ENCODE measurements at places on chromosomes 11 and 22.

DNA sequence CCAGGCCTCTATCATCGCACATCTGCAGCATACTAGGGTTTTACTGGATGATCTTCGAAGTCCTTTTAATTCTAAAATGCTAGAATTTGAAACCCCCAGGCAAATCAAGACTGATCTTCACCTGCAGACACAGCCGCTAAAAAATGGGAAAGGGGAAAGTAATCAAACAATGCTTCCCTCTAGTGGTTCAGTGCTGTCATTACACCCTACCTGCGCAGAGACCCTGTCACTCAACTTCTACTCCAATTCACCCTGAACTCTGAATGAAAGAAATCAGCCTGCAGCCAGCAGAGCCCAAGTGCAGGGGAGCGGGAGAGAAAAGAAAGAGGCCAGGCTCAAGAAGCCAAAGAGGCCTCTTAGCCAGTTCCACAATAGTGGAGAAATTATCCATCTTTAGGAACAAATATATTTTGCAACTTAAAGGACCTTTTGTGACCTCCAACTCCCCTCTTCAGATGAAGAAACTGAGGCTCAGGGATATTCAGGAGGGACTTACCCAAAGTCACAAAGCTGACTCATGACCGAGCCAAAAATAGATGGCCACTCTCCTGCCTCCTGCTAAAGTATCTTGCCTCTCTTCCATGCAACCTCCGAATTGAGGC, 33.0 kb downstream of the SERGEF start:
- DNase-seq, result no peak

DNA sequence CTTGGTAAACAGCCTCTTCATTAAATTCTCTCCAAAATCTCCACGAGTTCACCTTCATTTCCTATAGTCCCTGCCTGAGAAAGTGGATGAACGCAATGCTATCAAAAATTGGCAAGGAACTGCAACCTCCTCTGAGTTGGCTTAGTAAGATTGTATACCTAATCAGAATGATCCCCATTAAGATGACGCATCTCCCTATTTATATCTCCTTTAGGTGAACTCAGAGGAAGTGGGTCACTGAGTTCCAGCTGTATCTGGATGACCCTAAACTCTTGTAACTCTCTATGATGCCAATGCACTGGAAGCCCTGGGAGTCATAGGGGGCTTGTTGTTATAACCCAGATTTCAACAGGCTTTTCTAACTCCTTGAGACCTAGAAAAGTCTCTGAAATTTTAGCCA, 48.2 kb downstream of the OR10A6 start:
- DNase-seq, result no peak

DNA sequence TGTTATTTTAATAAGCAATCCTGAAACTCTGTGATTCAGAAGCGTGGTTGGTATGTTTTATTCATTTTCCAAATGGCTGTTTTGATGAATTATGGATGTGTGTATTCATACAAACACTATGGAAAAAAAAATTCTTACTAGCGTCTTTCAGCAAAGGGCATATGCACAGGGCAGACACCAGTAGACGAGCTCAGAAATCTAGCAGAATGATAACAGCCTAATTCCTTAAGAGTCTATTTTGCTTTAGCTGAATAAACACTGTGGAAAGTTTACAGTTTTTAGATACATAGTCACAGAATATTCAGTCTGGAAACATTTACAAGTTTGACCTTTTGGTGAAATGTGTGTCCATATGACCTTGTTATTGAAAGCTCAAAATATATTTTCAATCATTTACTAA, 418.8 kb upstream of the LUZP2 start:
- no peak for DNase-seq

GRCh38 chr11:25565846-25566245, 766.1 kb upstream of the ANO3 start:
- no peak for DNase-seq

GRCh38 chr11:122717264-122717867, 61.8 kb downstream of the UBASH3B start:
- no peak for DNase-seq

- DNase-seq, result no peak
Observed at GRCh38 chr11:35683728-35684339, 21.3 kb downstream of the TRIM44 start.

DNA sequence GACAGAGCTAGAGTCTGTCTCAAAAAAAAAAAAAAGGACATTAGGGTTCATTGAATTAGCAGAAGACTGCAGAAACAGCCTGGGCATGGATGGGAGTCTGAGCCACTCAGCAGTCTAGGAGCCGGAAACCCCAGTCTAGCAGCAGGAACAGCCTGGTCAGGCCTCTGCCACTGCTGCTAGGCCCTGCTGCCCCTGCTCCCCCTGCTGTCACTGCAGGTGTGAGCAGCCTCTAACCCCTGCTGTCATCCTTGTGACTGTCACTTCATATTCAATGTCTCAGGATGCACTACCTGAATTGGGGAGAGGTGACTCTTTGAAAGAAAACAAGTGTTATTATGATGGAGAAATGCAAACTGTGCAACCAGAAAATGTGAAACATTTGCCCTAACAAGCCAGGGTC, 7.0 kb upstream of the DDX17 start:
- DNase-seq, result no peak

GRCh38 chr22:43101306-43101705, 9.2 kb upstream of the BIK start:
- DNase-seq, result no peak

- DNase-seq, result no peak
Observed at GRCh38 chr22:37771702-37772427, 35.9 kb upstream of the GCAT start.

DNA sequence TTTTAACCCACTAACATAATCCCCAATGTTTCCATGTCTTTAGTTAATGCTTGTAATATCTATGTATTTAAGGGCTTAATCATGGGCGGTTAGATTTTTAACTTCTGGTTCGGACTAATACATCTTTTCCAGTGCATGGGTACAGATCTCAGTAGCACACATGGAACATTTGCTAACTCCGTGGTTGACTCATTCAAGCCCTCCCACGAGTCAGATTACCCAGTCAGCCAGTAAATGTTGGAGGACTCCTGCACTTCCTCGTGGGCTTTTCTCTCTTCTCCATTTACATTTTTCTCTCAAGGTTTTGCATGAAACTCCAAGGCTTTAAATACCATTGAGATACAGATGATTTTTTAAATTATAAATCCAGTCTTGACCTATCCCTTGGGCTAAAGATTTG, 313.9 kb downstream of the ST3GAL4 start:
- no peak for DNase-seq

GRCh38 chr11:47514825-47515647, 37.9 kb downstream of the CELF1 start:
- DNase-seq, result no peak

DNA sequence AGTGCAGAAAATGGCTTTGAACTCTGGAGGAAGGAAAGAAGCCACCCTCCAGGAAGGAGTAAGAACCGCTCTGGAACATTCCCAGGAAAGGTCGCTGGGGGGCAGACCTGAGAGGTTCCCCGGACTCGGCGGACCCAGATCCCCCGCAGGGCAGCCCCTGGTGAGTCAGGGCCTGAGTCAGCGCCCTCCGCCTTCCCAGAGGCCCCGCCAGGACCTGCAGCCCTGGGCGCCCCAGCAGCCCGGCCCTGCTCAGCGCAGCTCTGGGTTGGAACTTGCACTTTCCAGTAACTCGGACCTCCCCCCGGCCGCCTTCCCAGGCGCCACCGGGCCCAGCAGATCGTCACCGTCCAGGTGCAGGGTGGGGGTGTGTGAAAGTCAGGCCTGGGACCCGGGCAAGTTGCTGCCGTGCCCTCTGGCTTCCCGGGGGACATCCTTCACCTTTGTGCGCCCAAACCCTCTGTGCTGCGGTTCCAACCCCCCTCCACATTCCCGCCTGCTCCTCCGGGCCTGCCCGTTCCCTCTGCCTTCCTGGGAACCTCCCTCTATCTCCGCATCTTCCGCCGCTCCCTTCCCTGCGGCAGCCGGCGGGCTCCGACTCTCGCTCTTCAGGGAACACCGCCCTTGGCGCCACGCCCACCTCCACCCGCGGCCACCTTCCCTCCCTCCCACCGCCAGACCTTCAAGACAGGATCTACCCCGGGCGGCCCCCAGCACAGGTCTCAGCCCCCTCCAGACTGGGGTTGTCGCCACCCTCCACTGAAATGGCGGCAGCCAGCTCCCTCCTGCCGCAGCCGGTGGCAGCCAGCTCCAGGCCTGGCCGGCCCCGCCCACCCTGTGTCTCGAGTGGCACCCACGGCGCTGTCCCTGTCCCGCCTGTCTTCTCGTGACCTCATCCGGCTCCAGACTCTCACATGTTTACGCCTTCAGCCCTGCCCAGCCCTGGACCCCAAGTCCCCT, 36.8 kb upstream of the WNT7B start:
- peak; percentile 91 for DNase-seq

DNA sequence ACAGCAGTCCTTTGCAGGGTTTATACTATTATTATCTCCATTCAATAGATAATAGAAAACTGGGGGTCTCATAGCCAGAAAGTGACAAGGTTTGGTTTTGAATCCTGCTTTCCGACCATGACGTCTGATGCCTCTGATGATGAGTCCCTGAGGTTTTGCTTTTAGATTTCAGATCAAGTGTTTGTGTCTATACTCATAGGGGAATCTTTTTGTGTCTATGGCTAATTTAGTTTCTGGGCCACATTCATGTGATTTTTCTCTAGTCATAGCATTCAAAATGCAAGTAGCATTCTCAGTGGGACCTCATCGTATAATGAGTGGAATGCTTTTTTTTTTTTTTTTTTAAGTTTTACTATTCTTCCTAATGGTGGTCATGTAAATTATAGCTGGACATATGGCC, 72.9 kb downstream of the TNRC6B start:
- no peak for DNase-seq

GRCh38 chr11:65329944-65330403, 3.7 kb upstream of the DPF2 start:
- DNase-seq, result peak; percentile 87

DNA sequence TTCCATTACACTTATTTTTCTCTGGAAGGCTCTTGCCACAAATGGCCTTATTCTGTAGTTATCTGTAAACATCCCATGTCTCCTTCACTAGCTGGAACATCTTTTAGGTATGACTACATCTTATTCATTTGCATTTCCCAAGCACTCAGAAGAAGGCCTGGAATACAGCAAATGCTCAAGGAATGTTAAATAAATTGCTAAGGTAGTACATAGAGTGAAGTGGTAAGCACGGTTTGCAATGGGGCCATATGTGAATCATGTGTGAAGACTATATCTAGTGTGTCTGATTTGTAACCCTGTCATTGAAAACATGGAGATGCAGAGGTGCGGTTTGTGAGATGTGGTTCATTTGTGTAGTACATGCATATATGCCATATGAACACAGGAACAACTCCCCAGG, 33.5 kb downstream of the GDPD4 start:
- DNase-seq, result no peak

DNA sequence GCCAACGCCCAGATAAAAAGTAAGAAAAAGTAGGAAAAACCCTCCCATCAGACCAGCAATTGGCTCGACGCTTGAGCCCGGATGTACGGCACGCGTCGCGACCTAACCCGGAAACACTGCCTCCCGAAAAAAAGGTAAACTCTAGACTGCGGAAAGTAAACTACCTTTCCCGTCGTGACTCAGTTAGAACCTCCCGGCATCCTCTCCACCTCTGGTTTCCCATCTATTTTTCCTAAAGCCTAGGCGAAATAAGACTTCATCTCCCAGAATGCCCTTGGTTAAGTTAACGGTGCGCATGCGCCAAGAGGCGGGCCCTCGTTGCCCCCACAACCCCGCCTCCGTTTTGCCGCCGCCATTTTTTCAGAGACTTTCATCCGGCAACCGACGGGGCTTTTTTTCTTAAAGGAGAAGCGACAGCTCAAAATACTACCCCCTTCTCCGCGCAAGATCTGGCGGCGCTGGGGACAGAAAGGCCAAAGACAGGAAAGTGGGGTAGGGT, 678 bp upstream of the ZFP91 start:
- peak; percentile 94 for DNase-seq

GRCh38 chr11:91513734-91514133, 710.9 kb upstream of the FAT3 start:
- DNase-seq, result no peak

DNA sequence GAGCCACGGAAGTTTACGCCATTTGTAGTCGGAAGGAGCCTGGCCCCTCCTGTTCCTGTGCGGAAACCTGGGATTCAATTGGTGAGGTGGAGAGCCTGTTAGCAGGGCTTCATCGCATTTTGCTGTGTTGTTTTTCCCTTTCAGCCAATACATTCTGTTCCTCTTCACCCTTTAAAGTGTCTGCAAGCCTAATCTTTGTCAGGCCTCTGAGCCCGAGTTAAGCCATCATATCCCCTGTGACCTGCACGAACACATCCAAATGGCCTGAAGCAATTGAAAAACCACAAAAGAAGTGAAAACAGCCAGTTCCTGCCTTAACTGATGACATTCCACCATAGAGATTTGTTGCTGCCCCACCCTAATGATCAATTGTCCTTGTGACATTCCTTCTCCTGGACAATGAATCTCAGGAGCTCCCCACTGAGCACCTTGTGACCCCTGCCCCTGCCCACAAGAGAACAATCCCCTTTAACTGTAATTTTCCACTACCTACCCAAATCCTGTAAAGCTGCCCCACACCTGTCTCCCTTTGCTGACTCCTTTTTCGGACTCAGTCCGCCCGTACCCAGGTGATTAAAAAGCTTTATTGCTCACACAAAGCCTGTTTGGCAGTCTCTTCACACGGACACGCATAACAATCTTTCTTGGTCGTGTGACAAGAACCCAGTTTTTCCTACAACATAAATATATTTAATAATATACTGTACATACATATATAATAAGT, 37.1 kb upstream of the MMP12 start:
- DNase-seq, result no peak

DNA sequence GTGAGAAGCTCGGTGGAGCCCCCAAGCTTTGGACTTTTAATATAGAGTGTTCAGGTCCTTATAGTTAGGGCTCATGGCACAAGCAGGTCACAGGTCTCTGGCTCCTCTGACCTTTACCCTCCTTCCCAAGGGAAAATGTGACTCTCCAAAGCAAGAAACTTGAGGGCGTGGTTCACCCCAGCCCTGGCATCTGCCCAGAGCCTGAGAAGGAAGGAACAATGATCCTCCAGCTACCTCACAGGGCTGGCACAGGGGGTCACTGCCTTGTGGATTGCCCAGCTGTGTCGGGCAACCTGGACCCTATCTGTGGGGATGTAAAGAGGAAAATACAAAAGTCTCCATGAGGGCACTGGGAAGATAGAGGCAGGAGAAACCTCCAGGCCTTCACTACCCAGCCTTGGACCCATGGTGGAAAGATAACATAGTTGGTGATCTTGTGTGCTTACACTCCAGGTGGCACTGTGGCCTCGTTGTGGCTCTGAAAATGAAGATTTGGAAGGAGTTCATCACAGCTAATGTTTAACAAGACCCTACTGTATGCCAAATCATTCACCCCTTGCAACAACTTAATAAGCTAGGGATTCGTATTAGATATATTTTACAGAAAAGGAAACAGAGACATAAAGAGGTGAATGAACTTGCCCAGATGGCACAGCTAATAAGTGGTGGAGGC, 3.8 kb upstream of the ZNF195 start:
- no peak for DNase-seq

GRCh38 chr22:38313384-38313955, 3.8 kb downstream of the CSNK1E start:
- DNase-seq, result peak; percentile 67

- DNase-seq, result no peak
Observed at GRCh38 chr22:33896154-33896553, 24.1 kb downstream of the LARGE1 start.

Data from tibial artery (tissue), 4 donors.